ENCODE measurements at places on chromosomes 7 and 10.

- DNase-seq = no peak
Observed at GRCh38 chr7:95772298-95772770, at the start of gene DYNC1I1. DYNC1I1 (plus strand) TSS chr7:95772554; CDS start chr7:95804730, 32,176 bp downstream.

DNA sequence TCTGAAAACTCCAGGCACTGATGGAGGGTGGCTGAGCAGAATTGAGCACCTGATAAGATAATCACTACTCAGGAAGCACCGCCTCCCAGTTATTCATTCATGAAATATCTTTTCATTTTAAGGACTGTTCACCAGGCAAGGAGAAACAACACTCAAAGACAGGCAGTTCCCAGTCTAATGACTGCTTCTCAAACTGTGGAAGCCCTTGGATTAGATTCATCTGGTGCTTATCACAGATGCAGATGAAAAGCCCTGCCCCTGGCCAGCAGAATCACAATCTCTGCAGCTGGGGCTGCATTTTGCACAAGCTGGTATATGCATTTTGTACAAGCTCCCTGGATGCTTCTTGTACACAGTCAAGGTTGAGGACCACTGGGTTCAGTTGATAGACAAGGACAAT, 109.7 kb downstream of the ELMO1 start:
- DNase-seq = no peak

DNA sequence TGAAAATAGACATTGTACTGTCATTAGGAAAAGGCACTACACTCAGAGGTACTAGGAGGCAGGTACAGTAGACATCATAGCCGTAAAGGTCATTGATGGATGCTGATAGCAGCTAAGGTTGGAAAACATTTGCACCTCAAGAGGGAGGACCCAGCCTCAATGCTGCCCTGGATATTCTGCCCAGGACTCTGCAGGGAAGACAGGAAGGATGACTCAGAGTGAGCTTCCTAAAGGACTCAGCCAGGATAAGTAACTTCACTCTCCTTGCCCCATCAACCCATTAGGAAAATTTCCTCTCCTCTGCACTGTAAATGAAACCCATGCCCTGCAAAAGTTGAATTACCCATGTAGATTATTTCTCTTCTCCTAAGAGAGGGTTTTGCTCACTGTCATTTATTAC, 617.9 kb upstream of the MKI67 start:
- DNase-seq = no peak

GRCh38 chr10:98921316-98921715, 314.3 kb downstream of the HPSE2 start:
- DNase-seq = no peak

GRCh38 chr10:100554902-100555301, 19.2 kb downstream of the HIF1AN start:
- DNase-seq = no peak

All from activated T-helper 9 cell treated with anti-CD3 and anti-CD28 coated beads, Interleukin-2, amount 50 U/mL, for 16 hours (primary cell).